ENCODE measurements at places on chromosomes 7 and 10.

GRCh38 chr7:41979834-41980307, 257.1 kb downstream of the GLI3 start:
- no peak for DNase-seq

GRCh38 chr7:36366005-36366717, 23.5 kb upstream of the ANLN start:
- DNase-seq, result no peak

GRCh38 chr10:95502377-95502776, 58.8 kb downstream of the SORBS1 start:
- no peak for DNase-seq

- no peak for DNase-seq
Observed at GRCh38 chr7:70700941-70701425, 431.0 kb upstream of the GALNT17 start.

DNA sequence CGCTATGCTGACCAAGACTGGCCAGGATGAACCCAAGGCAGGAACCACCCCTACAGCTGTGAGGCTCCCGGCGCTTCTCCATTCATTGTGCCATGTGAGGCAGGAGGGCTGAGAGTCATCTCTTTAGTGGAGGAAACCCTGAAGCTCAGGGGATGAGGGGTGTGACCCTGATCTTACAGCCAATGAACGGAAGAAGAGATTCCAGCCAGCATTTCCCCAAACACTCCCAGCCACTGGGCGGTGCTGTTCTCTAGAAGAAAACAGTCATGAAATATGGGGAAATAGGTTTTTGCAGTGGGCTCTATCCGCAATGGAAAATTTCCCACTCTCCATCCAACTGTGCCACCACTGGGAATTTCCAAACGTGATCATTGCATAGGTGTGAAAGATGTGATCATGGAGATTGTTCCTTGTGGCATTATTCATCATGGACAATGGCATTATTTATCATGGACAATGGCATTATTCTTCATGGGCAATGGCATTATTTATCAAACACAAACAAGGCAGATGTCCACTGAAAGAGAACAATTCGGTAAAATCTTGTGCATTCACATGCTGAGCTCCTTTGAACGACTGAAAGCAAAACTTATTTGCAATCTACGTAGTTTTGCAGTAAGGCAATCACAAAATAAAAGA, 14.0 kb upstream of the SLC18A2 start:
- DNase-seq, result no peak

DNA sequence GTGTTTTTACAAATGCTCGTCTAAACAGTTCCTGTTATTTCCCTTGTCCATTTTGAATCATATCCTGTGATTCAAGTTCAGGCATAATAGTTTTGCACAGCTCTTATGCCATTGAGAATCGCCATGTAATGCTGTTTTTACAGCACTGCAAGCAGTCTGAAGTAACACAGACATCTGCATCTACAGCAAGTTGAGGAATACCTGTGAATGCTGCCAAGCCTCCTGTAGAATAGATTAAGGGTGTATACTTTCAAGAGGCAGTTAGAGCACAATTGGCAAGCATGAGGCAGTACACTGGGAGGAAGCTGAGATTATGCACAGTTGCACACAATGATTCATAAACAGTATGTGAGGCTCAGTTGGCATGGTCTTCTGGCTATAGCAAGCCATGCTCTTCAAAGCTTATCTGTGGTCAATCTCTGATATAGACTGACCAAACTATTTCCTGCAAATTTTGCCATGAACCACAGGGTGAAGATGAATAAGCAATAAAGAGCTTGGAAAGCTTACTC, 121.9 kb upstream of the AKR1E2 start:
- no peak for DNase-seq

GRCh38 chr7:81871606-81872265, 101.9 kb upstream of the HGF start:
- DNase-seq, result no peak

DNA sequence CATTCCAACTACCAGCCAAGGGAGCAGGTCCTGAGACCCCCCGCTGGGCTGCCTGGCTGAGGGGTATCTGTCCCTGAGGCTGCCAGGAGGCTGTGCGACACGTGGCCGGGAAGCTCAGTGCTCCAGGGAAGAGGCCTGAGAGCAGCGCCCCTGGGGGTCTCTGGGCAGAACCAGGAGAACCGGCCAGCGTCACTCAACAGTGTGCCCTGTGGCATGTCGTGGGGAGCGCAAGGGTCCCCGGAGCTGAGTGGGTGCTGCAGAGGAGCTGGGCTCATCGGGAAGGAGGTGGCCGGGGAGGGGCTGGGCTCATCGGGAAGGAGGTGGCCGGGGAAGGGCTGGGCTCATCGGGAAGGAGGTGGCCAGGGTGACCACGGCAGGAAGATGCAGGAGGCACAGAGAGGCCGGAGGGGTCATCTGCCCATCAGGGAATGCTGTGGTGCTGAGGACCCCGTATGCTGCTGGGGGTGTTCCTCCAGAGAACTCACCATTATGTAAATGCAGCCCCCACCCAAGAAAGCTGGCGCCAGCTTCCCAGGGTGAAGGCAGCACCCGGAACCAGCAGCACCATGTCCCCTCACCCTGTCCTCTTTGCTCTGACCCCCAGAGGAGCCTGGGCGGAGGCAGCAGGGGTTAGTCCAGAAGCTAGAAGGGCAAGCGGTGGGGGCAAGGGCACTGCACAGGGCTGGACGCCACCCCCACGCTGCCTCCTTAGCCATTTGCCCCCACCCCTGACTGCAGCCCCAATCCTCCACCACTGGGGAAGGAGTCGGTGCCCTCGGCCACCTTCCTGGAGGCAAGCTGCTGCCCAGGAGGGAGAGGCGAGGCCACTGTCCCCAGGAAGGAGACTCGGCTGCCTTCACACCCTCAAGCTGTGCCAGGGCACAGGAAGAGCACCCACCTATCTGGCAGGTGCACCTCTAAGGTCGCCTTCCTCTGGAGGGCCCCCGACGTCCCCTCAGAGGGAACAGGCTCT, 33.3 kb downstream of the CALML3 start:
- DNase-seq, result no peak

- no peak for DNase-seq
Observed at GRCh38 chr7:83934118-83934734, 260.4 kb downstream of the SEMA3A start.

- DNase-seq, result no peak
Observed at GRCh38 chr10:102834143-102834542, 3.1 kb downstream of the CYP17A1 start.

DNA sequence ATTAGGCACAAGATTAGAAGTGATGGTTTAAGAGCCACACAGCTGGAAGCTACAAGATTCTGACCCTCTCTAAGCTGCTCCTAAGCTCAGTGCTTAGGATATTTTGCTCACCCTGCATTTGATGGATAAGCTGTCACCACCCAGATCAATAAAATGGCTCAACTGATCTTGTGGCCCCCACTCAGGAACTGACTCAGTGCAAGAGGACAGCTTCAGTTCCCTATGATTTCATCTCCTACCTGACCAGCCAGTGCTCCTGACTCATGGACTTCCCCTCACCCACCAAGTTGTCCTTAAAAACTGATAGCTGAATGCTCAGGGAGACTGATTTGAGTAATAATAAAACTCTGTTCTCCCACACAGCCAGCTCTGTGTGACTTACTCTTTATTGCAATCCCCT, 833.8 kb downstream of the GRID1 start:
- DNase-seq, result no peak

- no peak for DNase-seq
Observed at GRCh38 chr7:50648570-50649169, 83.5 kb upstream of the DDC start.

DNA sequence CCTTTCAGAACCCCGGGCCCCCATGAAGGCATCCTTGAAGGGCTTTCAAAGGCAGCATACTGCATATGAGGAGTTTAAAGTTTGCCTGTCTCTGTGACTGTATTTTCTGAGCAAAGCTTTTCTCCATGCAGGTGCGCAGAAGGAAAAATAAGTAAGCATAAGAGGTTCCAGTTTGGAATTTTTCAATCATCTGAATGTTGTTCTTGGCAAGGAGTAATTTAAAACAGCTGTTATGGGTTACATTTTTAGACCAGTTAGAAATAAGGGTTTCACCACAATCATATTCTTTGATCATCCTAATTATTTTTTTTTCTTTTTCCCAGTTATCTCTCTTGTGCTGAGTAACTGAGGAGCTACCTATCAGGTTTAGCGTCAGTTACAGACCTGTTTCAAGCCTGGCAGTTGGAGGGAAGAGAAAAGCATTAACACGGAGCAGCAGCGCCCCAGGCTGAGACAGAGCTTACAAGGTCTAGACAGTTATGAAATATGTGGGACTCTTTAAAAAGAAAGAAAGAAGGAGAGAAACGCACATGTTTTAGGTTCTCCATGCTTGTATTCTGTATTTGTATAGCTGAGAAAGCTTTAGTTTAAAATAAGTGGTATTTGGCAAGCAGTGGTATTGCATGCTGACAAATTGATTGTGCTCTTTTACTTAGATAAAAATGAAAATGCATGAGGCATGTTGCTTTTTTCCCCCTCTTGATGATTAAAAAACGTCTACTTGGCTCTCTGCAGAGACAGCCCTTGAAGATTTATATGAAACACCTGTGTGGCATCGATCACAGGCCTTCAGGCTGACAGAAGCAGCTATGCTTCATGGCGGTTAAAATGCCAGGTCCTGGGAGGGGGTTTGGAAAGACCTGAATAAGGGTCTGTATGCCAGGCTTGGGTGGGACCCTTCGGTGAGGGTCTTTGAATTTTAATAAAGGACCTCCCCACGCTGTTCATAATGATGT, 157.6 kb downstream of the GRK5 start:
- DNase-seq, result no peak

GRCh38 chr10:126798649-126799048, 106.6 kb upstream of the DOCK1 start:
- DNase-seq, result no peak

GRCh38 chr10:76509446-76509845, 1078.0 kb downstream of the LRMDA start:
- DNase-seq, result no peak

DNA sequence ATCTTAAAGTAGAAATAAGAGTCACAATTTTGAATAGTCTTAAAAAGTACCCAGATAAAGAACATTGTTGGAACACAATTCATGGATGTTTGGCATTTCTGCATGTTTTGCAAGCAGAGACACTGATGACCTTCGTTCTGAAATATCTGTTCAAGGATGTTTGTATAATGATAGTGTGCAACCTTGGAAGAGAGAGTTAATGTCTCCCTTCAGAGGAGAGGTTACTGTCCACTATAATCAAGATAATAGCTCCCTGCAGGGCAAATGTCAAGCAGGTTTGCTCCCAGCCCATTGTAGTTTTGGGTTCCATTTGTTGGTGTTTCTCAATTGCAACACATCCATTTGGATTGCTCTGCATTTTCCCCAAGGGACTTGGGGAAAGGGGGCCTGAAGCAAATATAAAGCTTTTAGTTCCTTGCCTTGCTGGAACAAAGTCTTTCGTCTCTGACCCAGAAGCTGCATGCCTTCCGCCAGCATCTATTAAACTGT, 45.2 kb downstream of the COL1A2 start:
- no peak for DNase-seq

DNA sequence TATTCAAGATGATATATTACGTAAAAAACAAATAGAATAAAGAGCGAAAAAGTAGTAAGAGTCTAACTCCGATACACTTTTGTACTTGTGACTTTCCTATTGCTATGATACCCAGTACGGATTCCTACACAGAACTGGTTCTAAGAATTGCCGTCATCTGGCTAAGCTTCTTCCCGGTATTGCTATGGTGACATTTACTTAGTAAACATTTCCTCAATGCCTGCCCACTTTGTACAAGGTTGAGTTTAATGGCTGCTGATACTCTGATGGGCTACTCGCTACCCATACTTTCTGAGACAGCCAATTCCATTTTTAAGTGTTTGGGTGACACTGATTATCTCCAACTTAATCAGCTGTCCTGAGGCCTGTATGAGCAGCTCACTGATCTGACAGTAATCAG, 55.6 kb downstream of the OSBPL3 start:
- DNase-seq, result peak; percentile 55

GRCh38 chr10:132690401-132690800, 95.5 kb downstream of the NKX6-2 start:
- no peak for DNase-seq

- DNase-seq, result no peak
Observed at GRCh38 chr10:31034098-31034909, 2.6 kb upstream of the ZNF438 start.

- no peak for DNase-seq
Observed at GRCh38 chr7:76069238-76069638, 21.3 kb downstream of the MDH2 start.

- peak; percentile 82 for DNase-seq
Observed at GRCh38 chr7:129218514-129219062, 6.2 kb upstream of the AHCYL2 start.

GRCh38 chr10:77788496-77789010, 138.0 kb downstream of the DLG5 start:
- no peak for DNase-seq

DNA sequence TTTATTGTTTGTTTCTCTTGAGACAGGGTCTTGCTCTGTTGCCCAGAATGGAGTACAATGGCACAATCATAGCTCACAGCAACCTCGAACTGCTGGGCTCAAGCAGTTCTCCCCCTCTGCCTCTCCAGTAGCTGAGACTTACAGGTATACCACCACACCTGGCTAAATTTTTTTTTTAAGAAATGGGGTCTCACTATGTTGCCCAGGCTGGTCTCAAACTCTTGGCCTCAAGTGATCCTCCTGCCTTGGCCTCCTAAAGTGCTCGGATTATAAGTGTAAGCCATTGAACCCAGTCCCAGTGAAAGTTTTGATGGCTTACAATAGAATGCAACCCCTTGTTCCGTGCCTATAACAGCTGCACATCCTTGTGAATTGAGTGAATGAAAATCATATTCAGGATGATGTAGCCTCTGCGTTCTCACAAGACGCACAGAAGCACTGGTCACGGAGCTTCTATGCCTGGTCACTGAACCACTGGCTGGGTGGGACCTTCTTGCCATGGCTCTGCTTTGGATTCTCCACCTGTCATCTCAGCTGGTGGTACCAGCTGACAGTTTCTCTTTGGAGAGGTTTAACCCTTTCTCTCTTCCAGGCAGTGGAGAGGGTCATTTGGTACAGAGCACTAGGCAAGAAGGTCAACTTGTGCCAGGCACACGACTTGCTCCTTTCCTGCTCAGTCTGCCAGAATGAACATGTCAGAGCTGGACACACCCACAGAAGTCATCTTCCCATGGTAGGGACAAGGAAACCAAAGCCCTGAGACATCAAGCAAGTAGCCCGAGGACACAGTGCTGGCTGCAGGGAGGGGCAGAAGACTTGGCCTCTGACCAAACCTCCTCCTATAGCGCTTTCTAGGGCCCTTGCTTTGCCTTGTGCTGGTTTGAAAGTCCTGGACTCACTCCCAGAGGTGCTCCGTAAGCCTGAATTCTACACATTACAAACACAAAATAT, 89.6 kb downstream of the ATXN7L1 start:
- no peak for DNase-seq

DNA sequence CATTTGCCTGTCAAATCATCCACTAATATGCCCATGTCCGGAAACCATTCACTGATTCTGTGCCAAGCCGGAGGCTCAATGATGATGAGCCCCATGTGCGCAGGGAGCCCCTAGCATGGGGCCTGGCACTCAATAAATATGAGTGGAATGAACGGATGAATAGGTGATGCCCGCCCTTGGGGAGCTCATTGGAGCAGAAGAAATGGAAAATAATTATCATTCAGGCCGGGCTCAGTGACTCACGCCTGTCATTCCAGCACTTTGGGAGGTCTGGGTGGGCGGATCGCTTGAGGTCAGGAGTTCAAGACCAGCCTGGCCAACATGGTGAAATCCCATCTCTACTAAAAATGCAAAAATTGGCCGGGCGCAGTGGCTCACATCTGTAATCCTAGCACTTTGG, 11.0 kb downstream of the RHBDD2 start:
- DNase-seq, result no peak

All from CD4-positive, alpha-beta T cell treated with Interleukin-12 subunit alpha and Interleukin-12 subunit beta, for 1 hour (primary cell).